Activated CD4-positive, alpha-beta memory T cell treated with anti-CD3 and anti-CD28 coated beads, Interleukin-2, amount 10 ng/mL, durations not matched to agents 7 days and 5 days (primary cell): ENCODE measurements at places on chromosomes 7 and 10. TPM values are rescaled to one million over a fixed set of nuclear protein-coding genes. Genes with fewer than 3 reads are reported as not detected.

GRCh38 chr7:141262101-141263090 is 188.5 kb downstream of the TMEM178B start:
- DNase-seq = no peak

The EBF3 gene
- not detected for total RNA-seq

The WDFY4 gene
- not detected for total RNA-seq

- no peak for DNase-seq
Measured at GRCh38 chr10:75165684-75166622, 44.6 kb upstream of the VDAC2 start.

The TAS2R4 gene
- 0.65 TPM for total RNA-seq

DNA sequence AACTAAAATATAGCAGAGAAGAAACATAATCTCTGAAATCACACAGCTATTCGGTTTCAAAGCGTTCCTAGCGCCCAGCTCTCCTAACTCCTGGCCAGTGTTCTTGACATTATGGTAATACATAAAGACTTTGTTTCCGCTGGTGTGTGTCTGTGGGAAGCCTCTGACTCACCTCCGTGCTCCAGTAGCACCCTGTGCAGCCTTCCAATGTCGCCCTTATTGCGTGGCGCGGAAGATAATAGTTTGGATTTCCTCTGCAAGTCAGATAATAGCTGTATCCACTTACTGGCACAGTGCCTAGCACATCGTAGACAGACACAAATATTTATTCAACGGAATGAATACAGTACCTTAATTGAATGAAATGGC is 570 bp downstream of the BMS1 start:
- DNase-seq = peak; percentile 31
